ENCODE measurements at places on chromosomes 2 and 18. TPM values are rescaled to one million over a fixed set of nuclear protein-coding genes. Genes with fewer than 3 reads are reported as not detected.

- DNase-seq, result peak; percentile 84
Measured at GRCh38 chr2:7012141-7012764, 95.0 kb downstream of the RNF144A start.

DNA sequence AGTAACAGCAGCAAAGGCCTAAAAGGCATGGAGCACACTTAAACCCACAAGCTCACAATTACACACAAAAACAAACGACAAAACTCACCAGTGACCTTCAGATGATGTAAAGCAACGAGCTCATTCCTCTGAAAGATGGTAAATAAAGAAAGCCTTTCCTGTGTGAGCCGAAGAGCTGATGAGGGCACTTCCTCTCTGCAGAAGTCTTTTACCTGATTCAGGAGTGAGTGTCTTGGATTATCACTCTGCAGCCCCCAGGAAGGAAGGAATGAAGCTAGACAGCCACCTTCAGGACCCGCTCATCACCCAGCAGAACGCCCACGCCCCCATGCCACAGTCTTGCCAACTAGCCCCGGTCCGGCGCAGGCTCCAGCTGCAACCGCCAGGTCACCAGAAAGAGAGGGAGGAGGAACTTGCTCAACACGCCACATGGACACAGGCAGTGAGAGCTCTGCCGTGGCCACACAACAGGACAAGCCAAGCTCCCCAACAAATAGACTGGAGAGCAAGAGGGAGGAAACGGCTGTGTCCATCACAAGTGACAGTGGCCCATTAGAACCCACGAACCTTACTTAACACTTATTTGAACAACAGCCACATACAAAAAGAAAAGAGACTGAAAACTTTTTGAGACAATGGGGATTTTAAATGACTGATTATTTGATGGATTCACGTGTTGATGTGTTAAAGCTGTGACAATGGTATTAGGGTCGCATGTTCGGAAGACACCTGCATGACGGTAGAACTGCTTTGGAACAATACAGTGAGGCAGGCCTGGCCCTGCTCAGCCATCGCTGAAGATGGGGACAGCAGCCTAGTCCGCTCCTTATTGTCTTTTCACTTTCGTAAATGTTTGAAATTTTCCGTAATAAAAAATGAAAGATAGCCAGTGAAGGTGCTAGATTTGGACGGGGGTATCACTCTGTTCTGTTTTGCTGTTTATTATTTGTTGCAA is 127.3 kb downstream of the HDAC4 start:
- DNase-seq, result no peak

DNA sequence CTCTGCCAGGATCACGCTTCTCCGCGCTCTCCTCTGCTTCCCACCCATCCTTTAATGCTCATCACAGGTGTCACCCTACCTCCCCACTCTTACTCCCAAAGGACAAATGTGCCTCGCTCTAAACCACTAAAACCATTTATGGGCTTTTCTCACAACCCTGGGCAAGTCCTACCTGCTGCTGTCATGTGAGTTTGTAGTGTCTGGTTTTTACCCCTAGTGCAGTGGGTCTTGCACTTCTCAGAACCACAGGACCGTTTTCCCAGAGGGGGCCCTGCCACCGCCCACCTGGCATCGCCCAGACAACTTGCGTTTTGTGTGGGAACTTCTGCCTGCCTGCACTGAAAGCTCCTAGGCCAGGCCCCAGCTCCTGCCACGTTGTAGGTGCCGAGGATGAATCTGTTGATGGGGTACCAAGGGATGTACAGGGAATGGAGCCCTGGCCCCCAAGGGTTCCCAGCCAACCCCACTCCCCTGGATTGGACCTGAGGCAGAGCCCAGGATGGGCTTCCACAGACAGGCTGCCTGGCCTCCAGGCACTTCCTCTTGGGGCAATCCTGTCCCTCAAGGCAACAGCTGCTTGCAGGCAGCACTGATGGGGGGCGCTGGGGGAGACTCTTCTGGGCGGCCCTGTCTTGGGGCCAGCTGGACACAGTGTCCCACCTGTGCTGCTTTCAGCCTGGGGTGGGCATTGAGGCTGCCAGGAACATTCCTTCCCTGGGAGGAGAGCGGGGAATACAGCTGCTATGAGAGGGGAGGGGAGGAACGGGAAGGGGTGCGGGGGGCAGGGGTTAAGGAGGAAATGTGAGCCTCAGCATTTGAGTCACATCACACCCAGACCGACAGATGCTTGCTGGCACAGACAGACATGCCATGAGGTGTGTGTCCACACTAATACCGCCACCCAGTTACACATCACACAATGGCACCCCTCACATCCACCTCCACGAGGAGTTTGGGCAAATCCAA is 176.3 kb downstream of the ZFP36L2 start:
- peak; percentile 58 for DNase-seq

GRCh38 chr2:113201496-113202304 is 27.9 kb downstream of the PSD4 start:
- DNase-seq, result no peak

- DNase-seq, result no peak
Measured at GRCh38 chr18:65749841-65750240, 971 bp upstream of the CDH7 start.

- no peak for DNase-seq
Measured at GRCh38 chr2:190031969-190032618, 30.4 kb downstream of the MSTN start.

- no peak for DNase-seq
Measured at GRCh38 chr2:38549071-38549704, 53.5 kb downstream of the HNRNPLL start.

Gene TUBA4B
- total RNA-seq, result not detected

Gene OR6B2
- not detected for total RNA-seq

Gene CXCR2
- not detected for total RNA-seq

Data from sigmoid colon (tissue), 7 donors.